Chondrocyte (in vitro differentiated cells): ENCODE measurements at places on chromosomes 3 and 15. TPM values are rescaled to one million over a fixed set of nuclear protein-coding genes. Genes with fewer than 3 reads are reported as not detected.

GOLGA6L7 gene
- not detected in 3 replicates for total RNA-seq

GRCh38 chr3:169128579-169128978 is 534.9 kb downstream of the MECOM start:
- H3K4me1 ChIP-seq, result no peaks in the 10 kb centered on the region
- no peak overlapping the region for H3K4me3 ChIP-seq
- H3K27ac ChIP-seq, result no peak overlapping the region
- DNase-seq, result no peak
- no peaks in the 10 kb centered on the region for H3K27me3 ChIP-seq
- no peaks in the 10 kb centered on the region for H3K36me3 ChIP-seq

WDR72 gene
- 0.17 TPM in 1 of 3 replicates, not detected in the others for total RNA-seq

- no peak for DNase-seq
- peaks cover 32% of the 10 kb centered on the region for H3K27me3 ChIP-seq
- H3K36me3 ChIP-seq, result peaks cover 4% of the 10 kb centered on the region
- H3K27ac ChIP-seq, result no peak overlapping the region
- H3K4me1 ChIP-seq, result peaks cover 12% of the 10 kb centered on the region
Observed at GRCh38 chr3:123331006-123331405, 117.9 kb downstream of the ADCY5 start.

GRCh38 chr3:128935922-128936321 is 56.5 kb downstream of the ACAD9 start:
- peaks cover 34% of the 10 kb centered on the region for H3K27me3 ChIP-seq
- H3K36me3 ChIP-seq, result no peaks in the 10 kb centered on the region
- H3K4me3 ChIP-seq, result no peak overlapping the region
- DNase-seq, result no peak
- H3K27ac ChIP-seq, result no peak overlapping the region

DNA sequence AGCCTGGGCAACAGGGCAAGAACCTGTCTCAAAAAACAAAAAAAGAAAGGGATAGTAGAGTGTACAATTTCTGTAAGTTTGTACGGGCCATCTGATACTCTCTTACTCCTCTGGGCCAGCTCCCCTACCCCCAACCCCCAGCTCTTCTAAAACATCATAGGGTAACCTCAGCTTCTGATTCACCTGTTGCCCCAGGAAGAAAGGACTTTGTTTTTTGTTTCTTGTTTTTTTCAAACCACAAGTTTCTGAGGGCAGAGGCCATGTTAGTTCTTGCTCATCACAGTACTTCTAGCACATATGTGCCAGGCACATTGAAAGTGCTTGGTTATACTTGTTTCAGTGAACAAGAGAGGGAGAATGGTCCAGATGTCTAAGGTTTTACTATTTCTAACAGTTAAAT is 20.2 kb downstream of the ATOSA start:
- H3K36me3 ChIP-seq, result peaks cover 12% of the 10 kb centered on the region
- peaks cover 30% of the 10 kb centered on the region for H3K4me1 ChIP-seq

GRCh38 chr3:8112587-8112986 is 389.0 kb upstream of the LMCD1 start:
- H3K4me1 ChIP-seq, result peaks cover 6% of the 10 kb centered on the region
- H3K27me3 ChIP-seq, result peaks cover 12% of the 10 kb centered on the region
- H3K4me3 ChIP-seq, result no peak overlapping the region
- no peak for DNase-seq

GRCh38 chr3:42520336-42520735 is 17.9 kb downstream of the VIPR1 start:
- H3K27ac ChIP-seq, result no peak overlapping the region
- H3K36me3 ChIP-seq, result no peaks in the 10 kb centered on the region
- DNase-seq, result no peak
- H3K4me3 ChIP-seq, result no peak overlapping the region

ENTPD3 gene
- total RNA-seq, result 0.15 TPM in 1 of 3 replicates, not detected in the others

NOX5 gene
- not detected in 3 replicates for total RNA-seq

GRCh38 chr3:170634663-170635384 is 48.9 kb upstream of the SLC7A14 start:
- H3K36me3 ChIP-seq, result no peaks in the 10 kb centered on the region

GRCh38 chr3:96734273-96735009 is 80.0 kb upstream of the EPHA6 start:
- no peak overlapping the region for H3K27ac ChIP-seq
- no peaks in the 10 kb centered on the region for H3K36me3 ChIP-seq
- no peak overlapping the region for H3K4me3 ChIP-seq
- peaks cover 4% of the 10 kb centered on the region for H3K4me1 ChIP-seq

HIGD2B gene
- not detected in 3 replicates for total RNA-seq

WDR6 gene
- total RNA-seq, result 164 to 222 TPM (median 168 TPM) in 3 replicates

- DNase-seq, result no peak
- peaks cover 6% of the 10 kb centered on the region for H3K27me3 ChIP-seq
- H3K27ac ChIP-seq, result no peak overlapping the region
- H3K36me3 ChIP-seq, result peaks cover 1% of the 10 kb centered on the region
- peaks cover 27% of the 10 kb centered on the region for H3K4me1 ChIP-seq
Observed at GRCh38 chr15:63474810-63475316, 29.5 kb upstream of the USP3 start.

DNA sequence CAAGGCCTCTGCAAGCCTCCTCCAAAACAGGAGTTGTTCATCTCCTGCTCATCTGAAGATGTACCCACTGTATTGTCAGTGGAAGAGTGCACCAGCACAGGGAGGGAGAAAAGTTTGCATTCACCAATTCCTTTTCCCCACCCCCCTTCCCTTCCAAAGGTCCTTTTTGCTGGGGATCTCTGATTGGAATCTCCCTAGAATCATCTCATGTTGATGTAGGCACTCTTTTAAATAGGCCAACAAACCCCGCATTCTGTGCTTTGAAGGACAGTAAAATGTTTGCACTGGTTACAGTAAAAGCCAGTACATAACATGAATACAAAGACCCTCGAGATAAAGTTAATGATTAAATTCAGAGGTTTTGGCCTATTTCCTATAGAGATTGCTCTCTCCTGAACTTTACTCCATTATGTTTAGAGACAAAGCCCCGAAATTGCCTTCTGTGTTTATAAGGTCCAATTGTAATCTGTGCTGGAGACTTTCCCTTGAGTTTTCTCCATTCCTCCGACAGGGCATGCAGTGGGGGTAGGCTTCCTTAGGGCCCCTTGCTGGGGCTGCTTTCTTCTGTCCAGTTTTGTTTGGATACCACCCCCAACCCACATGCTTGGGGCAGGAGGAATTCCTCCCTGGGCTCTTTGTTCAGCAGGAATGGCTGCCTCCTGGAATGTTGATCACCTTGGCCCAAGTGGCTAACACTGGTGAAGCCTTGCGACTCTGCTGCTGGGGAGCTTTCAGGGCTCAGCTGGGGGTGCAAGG is 22.5 kb downstream of the TRIM71 start:
- peaks cover 11% of the 10 kb centered on the region for H3K27me3 ChIP-seq
- no peak overlapping the region for H3K27ac ChIP-seq
- no peak overlapping the region for H3K4me3 ChIP-seq
- H3K36me3 ChIP-seq, result no peaks in the 10 kb centered on the region

GRK7 gene
- not detected in 3 replicates for total RNA-seq

LTF gene
- total RNA-seq, result not detected in 3 replicates

- no peak overlapping the region for H3K27ac ChIP-seq
- H3K4me3 ChIP-seq, result no peak overlapping the region
- H3K4me1 ChIP-seq, result no peaks in the 10 kb centered on the region
- no peaks in the 10 kb centered on the region for H3K36me3 ChIP-seq
- DNase-seq, result no peak
Observed at GRCh38 chr3:121601212-121601812, 8.1 kb downstream of the FBXO40 start.

DNA sequence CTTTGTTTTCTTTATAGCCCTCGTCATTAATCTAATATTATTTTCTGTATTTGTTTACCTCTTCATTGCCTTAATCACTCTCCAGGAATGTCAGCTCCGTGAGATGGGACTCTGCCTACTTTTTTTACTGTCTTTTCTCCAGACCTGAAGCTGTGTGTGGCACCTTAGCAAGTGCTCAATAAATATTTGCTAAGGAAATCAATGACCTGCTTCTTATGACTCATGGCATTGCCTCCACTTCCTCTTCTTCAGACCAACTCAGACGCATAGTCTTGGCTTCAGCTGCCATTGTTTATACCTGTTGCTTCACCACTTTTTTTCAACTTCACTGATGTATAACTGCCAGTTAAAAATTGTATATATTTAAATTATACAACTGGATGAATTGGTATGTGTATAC is 218.5 kb upstream of the CMC1 start:
- H3K27ac ChIP-seq, result no peak overlapping the region
- peaks cover 4% of the 10 kb centered on the region for H3K36me3 ChIP-seq
- no peak for DNase-seq
- peaks cover 2% of the 10 kb centered on the region for H3K27me3 ChIP-seq

- no peak overlapping the region for H3K4me3 ChIP-seq
- no peaks in the 10 kb centered on the region for H3K27me3 ChIP-seq
- DNase-seq, result no peak
- H3K27ac ChIP-seq, result no peak overlapping the region
- peaks cover 8% of the 10 kb centered on the region for H3K4me1 ChIP-seq
- peaks cover 1% of the 10 kb centered on the region for H3K36me3 ChIP-seq
Observed at GRCh38 chr3:196965112-196965803, 3.4 kb downstream of the PIGZ start.

MITF gene
- total RNA-seq, result 4.7 to 5.7 TPM (median 5.2 TPM) in 3 replicates

TLR9 gene
- 0.12 TPM in 1 of 3 replicates, not detected in the others for total RNA-seq

- H3K36me3 ChIP-seq, result peaks cover 17% of the 10 kb centered on the region
- H3K27ac ChIP-seq, result no peak overlapping the region
- H3K4me1 ChIP-seq, result peaks cover 32% of the 10 kb centered on the region
- no peak for DNase-seq
- H3K27me3 ChIP-seq, result no peaks in the 10 kb centered on the region
- H3K4me3 ChIP-seq, result no peak overlapping the region
Observed at GRCh38 chr3:98519351-98519750, 3.4 kb downstream of the CLDND1 start.

DNA sequence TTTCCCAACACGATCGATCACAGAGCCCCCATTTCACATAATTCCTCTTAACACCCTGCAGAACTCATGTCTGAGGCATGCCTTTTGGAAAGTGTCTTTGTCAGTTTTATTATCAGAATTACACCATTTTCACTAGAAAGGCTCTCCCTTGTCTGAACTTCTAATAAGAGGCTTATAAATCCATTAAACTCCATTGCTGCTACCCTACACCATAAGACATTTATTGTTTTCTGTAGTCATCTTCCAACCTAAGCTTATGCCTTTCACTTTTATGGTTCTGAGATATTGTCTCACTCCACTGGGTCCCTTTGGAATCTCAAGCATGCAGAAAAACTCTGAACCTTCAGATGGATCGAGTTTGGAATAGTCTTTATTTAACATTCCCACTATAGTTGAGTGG is 50.2 kb upstream of the TPM1 start:
- no peaks in the 10 kb centered on the region for H3K27me3 ChIP-seq
- no peak overlapping the region for H3K4me3 ChIP-seq
- peaks cover 54% of the 10 kb centered on the region for H3K4me1 ChIP-seq
- H3K27ac ChIP-seq, result no peak overlapping the region
- DNase-seq, result no peak
- H3K36me3 ChIP-seq, result no peaks in the 10 kb centered on the region

GABRR3 gene
- total RNA-seq, result not detected in 3 replicates

GRCh38 chr15:48993380-48993779 is 29.7 kb upstream of the SHC4 start:
- peaks cover 41% of the 10 kb centered on the region for H3K36me3 ChIP-seq
- no peaks in the 10 kb centered on the region for H3K27me3 ChIP-seq
- H3K4me1 ChIP-seq, result peaks cover 60% of the 10 kb centered on the region

- H3K36me3 ChIP-seq, result peaks cover 2% of the 10 kb centered on the region
- H3K4me1 ChIP-seq, result peaks cover 2% of the 10 kb centered on the region
- no peak overlapping the region for H3K27ac ChIP-seq
- DNase-seq, result peak; percentile 22
Observed at GRCh38 chr3:42110631-42111030, 19.5 kb downstream of the TRAK1 start.

DAZL gene
- total RNA-seq, result not detected in 3 replicates

GOLGA8G gene
- not detected in 3 replicates for total RNA-seq

DNA sequence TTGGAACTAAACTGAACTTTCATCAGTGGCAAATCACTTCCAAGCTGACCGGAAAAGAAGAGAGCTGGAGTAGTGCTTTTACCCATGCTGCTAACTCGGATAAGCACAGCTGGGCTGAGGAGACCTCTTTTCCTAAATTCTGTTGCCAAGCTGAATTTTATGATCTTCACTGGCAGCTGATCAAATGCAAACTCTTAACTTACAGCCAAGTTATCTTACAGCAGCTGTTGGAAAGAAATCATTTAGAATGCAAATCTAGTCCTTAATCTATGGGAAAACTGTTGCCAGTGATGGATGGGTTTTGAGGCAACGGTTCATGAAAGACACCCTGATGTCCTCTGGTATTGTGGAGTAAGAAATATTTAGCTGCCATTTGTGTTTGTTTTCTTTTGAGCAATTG is 216.5 kb downstream of the ZNF385D start:
- H3K4me3 ChIP-seq, result no peak overlapping the region
- H3K27ac ChIP-seq, result no peak overlapping the region
- no peak for DNase-seq
- H3K27me3 ChIP-seq, result peaks cover 3% of the 10 kb centered on the region
- no peaks in the 10 kb centered on the region for H3K36me3 ChIP-seq

DNA sequence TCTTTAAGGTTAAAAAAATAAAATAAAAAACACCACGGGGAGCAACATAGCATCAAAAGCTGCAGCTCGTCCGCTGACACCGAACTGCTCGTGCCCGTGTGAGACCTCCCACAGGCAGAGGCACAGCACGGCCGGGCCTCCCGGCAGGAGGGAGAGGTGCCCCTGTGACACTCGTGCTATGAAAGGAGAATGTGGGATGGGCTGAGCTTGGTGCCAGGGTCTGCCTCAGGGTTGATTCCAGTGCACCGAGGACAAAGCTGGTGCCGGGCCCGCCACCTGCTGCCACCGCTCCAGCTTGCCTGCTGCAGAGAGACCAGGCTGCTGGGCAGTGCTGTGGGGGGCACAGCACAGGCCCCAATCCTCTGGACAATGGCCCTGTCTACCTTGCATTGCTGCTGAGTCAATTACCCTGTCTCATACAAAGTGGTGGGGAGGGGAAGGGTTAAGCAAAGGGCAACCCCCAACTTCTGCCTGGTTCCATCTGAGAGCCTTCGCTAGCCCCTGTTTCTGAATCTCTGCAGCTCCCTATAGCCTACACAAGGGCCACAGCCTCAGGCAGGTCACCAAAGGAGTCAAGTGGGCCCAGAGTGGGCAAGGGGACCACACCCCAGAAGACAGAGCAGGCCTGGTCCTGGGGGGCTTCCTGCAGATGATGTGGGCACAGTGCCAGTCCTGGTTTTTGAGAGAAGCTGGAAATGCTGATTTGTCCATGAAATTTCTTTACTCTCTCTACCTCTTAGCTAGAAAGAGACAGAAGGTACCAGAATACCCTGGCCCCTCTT is 74.0 kb upstream of the SNRPA1 start:
- H3K27ac ChIP-seq, result no peak overlapping the region
- no peak for DNase-seq
- peaks cover 17% of the 10 kb centered on the region for H3K27me3 ChIP-seq
- peaks cover 2% of the 10 kb centered on the region for H3K36me3 ChIP-seq
- H3K4me1 ChIP-seq, result peaks cover 5% of the 10 kb centered on the region
